Ovary (tissue), 10 donors: ENCODE measurements at places on chromosomes 5 and 9. TPM values are rescaled to one million over a fixed set of nuclear protein-coding genes. Genes with fewer than 3 reads are reported as not detected.

Gene TRIM7
- 0.34 TPM for total RNA-seq

Gene TTC16
- total RNA-seq: 0.35 TPM

Gene ANKRD20A1
- total RNA-seq: 1.7 TPM

Gene ZNF608
- total RNA-seq: 12.7 TPM

Gene TCERG1
- 70.1 TPM for total RNA-seq

Gene POU4F3
- total RNA-seq: not detected

Gene GPR150
- not detected for total RNA-seq

Gene CCDC192
- 0.26 TPM for total RNA-seq

Gene MORN5
- 25.4 TPM for total RNA-seq

Gene ENTPD8
- total RNA-seq: 0.24 TPM

Gene TMEM174
- total RNA-seq: not detected

Gene PHF24
- 0.60 TPM for total RNA-seq

Gene PROB1
- total RNA-seq: 1.5 TPM

Gene C1QTNF2
- 0.25 TPM for total RNA-seq

Gene PDE4D
- total RNA-seq: 67.6 TPM

Gene TMEM232
- total RNA-seq: 2.4 TPM
